ENCODE measurements at places on chromosomes 6 and 20. TPM values are rescaled to one million over a fixed set of nuclear protein-coding genes. Genes with fewer than 3 reads are reported as not detected.

DNA sequence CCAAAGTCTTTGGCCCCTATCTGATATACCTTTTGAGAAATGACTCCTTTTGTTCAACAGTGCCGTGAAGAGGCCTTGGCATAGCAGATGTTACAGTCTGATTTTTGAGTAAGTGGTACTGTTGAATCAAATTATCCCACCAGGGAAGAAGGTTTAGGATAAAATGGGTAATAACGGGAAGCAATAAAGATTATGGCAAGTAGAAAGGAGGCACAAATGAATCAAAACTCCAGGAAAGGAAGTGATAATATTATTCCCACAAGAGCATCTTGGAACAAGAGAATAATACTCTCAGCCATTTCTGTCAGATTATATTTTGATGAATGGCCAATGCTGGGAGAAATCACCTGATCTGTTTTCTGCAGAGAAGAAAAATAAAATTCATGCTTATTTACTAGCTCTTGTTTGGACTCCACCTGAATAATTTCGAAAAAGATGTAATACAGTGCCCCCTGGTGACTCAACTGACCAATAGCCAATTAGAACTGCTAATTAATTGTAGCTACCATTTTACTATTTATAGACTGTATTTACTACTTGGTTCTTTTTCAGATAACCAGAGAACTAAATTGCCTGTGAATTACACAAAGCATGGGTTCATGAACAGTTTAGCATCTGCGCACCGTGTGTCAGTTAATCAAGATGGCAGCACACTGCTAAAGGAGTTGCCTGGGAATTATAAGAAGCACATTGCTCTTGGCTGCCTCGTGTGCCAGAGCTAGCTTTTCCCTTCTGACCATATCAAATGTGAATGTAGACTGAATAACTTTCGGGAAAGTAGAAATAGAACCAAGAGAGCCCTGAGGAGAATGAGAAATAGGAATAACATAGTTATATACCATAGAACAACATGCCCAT is 78.5 kb upstream of the TRDN start:
- H3K36me3 ChIP-seq = no peaks in the 10 kb centered on the region
- H3K4me1 ChIP-seq = no peaks in the 10 kb centered on the region
- no peak overlapping the region for H3K27ac ChIP-seq
- no peak for DNase-seq

DNA sequence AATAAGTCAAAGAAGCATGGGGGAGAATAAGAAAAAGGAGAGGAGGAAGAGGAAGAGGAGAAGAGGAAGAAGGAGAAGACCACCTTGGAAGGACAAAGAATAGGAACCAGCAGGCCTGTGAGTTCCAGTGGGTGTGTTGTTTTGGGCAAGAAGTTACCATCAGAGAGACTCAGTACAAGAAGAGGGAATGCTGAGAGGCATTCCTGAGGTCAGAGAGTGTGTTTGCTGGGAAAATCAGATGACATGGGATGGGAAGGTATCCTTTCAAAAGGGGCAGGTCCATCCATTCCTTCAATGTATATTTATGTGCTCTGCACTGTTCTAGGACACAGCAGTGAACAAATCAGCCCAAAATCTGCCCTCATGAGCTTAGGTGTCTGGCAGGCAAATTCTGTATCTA is 40.5 kb upstream of the PRIM2 start:
- H3K27ac ChIP-seq = no peak overlapping the region
- H3K36me3 ChIP-seq = no peaks in the 10 kb centered on the region
- H3K4me1 ChIP-seq = no peaks in the 10 kb centered on the region
- H3K27me3 ChIP-seq = no peaks in the 10 kb centered on the region
- no peak overlapping the region for H3K4me3 ChIP-seq

GRCh38 chr6:169163411-169163901 is 90.2 kb downstream of the THBS2 start:
- H3K4me1 ChIP-seq = peaks cover 4% of the 10 kb centered on the region
- H3K27ac ChIP-seq = no peak overlapping the region
- no peaks in the 10 kb centered on the region for H3K36me3 ChIP-seq
- H3K27me3 ChIP-seq = no peaks in the 10 kb centered on the region
- H3K4me3 ChIP-seq = no peak overlapping the region
- no peak for DNase-seq

SLC17A2 gene
- not detected for total RNA-seq

DNA sequence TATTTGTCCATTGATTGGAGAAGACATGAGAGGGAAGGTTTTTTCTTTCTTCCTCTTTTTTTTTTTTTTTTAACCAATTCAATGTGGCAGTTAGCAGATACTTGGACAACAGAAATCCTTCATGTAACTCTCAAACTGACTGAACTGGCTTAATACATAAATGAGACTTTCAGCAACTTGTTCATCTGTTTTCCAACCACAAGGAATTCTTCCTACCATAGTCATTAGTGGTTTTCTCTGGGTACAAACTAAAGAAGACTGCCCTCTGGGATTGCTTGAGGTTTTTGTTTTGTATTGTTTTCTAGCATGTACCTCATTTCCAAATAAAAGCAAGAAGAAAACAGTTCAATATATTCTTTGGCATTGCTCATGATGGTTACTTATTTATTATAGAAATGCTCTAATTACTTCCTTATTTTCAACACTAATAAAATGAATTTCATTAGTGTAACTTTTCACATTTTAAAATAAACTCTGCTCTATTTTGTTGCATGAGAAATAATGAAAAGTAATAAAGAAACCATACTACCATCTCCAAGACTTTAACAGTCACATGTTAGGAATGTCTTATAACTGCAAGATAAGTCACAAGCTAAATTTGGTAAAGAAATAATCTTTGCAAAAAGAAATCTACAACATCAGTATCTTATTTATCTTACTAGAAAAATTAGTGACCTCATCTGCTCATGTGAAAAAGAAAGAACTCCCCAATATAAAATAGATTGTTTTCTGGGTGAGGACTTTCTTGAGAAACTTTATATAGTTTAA is 52.0 kb downstream of the ME1 start:
- DNase-seq = no peak
- no peak overlapping the region for H3K27ac ChIP-seq
- H3K27me3 ChIP-seq = no peaks in the 10 kb centered on the region
- no peaks in the 10 kb centered on the region for H3K4me1 ChIP-seq
- no peak overlapping the region for H3K4me3 ChIP-seq
- no peaks in the 10 kb centered on the region for H3K36me3 ChIP-seq

CST5 gene
- total RNA-seq = not detected

- DNase-seq = peak; percentile 86
- peak overlapping the region; percentile 60 for H3K4me3 ChIP-seq
These were observed 335.2 kb downstream of the SYNE1 start for GRCh38 chr6:152301765-152302568.

GRCh38 chr20:46342010-46342378 is 33.7 kb upstream of the CDH22 start:
- no peak for DNase-seq
- H3K27me3 ChIP-seq = peaks cover 59% of the 10 kb centered on the region
- no peak overlapping the region for H3K4me3 ChIP-seq
- no peaks in the 10 kb centered on the region for H3K4me1 ChIP-seq

KCNS1 gene
- total RNA-seq = not detected

DNA sequence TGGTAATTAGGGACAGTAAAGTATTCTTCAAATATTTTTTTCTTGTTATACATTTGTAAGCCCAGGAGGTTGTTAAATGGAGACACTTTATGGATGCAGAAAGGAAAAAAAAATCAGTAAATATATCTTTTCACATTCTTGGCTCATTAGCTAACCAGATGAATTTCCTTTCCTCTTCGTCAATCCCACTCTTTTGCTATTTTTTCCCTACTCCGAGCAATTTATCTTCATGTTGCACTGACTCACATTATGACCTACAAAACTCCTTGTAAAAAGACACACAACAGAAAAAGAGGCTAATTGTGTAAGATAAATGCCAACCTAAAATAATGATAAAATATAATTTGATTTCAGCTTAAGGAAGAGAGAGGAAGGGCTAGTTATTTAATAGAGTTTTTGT is 472.9 kb upstream of the ZNF337 start:
- no peak overlapping the region for H3K27ac ChIP-seq
- H3K4me1 ChIP-seq = no peaks in the 10 kb centered on the region
- H3K27me3 ChIP-seq = no peaks in the 10 kb centered on the region
- DNase-seq = no peak
- no peak overlapping the region for H3K4me3 ChIP-seq

- H3K4me1 ChIP-seq = peaks cover 5% of the 10 kb centered on the region
- no peak overlapping the region for H3K4me3 ChIP-seq
- no peak overlapping the region for H3K27ac ChIP-seq
- no peaks in the 10 kb centered on the region for H3K36me3 ChIP-seq
These were observed 14.0 kb upstream of the KCNK15 start for GRCh38 chr20:44731657-44732056.

GRCh38 chr6:22954749-22955385 is 385.5 kb downstream of the HDGFL1 start:
- DNase-seq = no peak
- no peaks in the 10 kb centered on the region for H3K27me3 ChIP-seq
- H3K36me3 ChIP-seq = no peaks in the 10 kb centered on the region

HLA-DPA1 gene
- total RNA-seq = 19.7 TPM

MROH8 gene
- 2.2 TPM for total RNA-seq

DNA sequence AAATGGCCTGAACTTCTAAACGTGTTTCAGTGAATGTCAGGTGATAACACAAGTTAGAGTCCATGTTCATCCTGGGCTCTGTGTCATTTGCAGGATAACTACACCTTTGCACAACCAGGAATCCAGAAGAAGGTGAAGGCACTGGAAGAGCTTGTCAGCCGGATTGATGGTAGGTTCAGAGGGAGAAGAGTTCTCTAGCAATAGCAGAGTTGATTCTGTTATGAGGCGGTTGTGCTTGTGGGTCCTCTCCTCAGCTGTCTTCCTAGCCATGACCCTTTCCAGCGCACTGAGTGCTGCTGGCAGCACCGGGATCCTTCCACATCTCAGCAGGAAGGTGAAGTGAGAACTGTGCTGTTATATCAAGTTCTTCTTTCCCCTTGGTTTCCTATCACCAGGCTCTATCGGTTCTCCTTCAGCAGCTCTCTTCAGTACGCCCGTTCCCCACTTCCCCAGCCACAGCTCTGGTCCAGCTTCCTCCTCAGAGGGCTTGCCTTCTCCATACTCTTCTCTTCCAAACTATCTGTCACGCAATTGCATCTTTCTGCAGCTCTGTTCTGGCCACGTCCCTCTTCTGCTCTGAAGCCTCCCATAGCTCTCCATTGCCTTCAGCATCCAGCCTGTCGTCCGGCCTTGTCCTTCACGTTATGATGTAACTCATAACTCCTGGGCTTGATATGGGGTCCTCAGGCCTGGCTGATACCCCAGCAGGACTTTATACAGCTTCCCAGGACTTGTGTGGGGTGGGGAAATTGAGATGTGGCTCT is 39.9 kb upstream of the RNF8 start:
- no peak for DNase-seq
- H3K4me3 ChIP-seq = no peak overlapping the region
- no peaks in the 10 kb centered on the region for H3K27me3 ChIP-seq
- H3K36me3 ChIP-seq = peaks cover 30% of the 10 kb centered on the region
- no peaks in the 10 kb centered on the region for H3K4me1 ChIP-seq

DNA sequence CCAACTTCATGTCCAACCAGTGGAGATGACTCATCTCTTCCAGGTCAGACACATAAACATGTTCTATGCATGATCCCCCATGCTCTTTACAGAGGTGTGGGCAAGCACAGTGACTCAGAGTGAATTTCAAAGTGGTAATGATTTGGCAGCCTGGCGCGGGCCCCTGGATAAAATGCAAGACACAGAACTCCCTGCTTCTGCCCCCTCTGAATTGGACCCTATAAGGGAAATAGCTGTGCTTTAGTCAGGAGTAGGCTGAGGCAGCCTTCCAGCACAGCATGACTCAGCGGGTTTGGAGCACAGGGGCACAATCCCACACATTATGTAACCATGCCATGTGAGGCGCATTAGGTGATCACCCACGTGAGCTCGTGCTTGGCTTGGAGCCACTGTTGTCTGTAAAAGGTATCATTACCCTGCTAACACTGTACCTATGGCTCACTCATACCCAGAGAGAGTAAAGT is 127.4 kb downstream of the C6orf118 start:
- no peak overlapping the region for H3K4me3 ChIP-seq
- no peaks in the 10 kb centered on the region for H3K27me3 ChIP-seq
- no peaks in the 10 kb centered on the region for H3K36me3 ChIP-seq
- no peaks in the 10 kb centered on the region for H3K4me1 ChIP-seq
- no peak overlapping the region for H3K27ac ChIP-seq

TFAP2B gene
- not detected for total RNA-seq

DNA sequence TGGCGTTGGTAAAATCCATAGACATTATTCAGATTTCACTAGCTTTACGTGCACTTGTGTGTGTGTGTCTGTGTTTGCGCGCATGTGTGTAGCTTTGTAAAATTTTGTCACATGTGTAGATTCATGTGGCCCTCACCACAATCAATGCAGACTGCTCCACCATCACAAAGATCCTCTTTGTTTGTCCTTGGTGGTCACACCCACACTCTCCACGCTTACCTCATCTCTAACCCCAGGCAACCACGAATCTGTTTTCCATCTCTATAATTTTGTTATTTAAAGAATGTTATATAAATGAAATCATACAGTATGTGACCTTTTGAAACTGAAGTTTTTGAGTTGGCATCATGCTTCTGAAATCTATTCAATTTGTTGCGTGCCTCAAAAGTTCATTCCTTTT is 58.5 kb downstream of the GRM1 start:
- no peak overlapping the region for H3K27ac ChIP-seq
- no peak for DNase-seq
- H3K36me3 ChIP-seq = no peaks in the 10 kb centered on the region
- no peaks in the 10 kb centered on the region for H3K4me1 ChIP-seq
- H3K4me3 ChIP-seq = no peak overlapping the region

DNA sequence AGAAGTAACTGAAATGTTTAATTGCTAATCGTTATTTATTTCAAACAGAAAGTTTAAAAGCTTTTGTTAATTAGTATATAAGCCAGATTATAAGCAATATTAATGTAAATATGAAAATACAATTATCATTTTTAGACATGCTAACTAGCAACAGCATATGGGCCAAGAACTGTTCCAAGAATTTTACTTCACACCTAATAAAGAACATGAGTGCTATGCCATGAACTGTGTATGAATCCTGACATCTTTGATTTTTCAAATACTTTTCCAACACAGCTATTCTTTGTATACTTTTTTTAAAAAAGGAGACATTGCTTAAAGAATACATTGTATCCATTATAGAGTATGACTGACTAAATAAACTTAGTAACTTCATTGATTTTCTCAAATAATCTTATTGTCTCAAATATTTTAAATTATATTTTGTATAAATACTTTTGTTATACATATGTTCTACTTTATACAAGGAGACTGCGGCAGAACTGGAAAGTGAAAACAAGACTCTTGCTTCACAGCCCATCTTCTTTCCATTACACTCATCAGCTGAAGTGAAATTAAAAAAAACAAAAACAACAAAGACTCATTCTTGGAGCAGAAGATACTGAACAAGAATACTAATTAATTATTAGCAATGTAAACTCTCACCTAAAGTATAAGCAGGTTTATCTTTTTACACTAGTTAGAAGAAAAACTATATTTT is 89.9 kb downstream of the EPHA7 start:
- H3K36me3 ChIP-seq = no peaks in the 10 kb centered on the region
- no peak overlapping the region for H3K4me3 ChIP-seq
- no peaks in the 10 kb centered on the region for H3K27me3 ChIP-seq
- no peak for DNase-seq

CAP2 gene
- total RNA-seq = 6.0 TPM

- no peaks in the 10 kb centered on the region for H3K27me3 ChIP-seq
- no peak overlapping the region for H3K27ac ChIP-seq
- H3K4me3 ChIP-seq = no peak overlapping the region
- H3K4me1 ChIP-seq = peaks cover 7% of the 10 kb centered on the region
- DNase-seq = no peak
These were observed 26.3 kb upstream of the APMAP start for GRCh38 chr20:25018841-25019240.

GATA5 gene
- total RNA-seq = not detected
